Activated naive CD8-positive, alpha-beta T cell treated with anti-CD3 and anti-CD28 coated beads, Interleukin-2, amount 50 U/mL, for 24 hours (primary cell): ENCODE measurements at places on chromosomes 5 and 9.

DNA sequence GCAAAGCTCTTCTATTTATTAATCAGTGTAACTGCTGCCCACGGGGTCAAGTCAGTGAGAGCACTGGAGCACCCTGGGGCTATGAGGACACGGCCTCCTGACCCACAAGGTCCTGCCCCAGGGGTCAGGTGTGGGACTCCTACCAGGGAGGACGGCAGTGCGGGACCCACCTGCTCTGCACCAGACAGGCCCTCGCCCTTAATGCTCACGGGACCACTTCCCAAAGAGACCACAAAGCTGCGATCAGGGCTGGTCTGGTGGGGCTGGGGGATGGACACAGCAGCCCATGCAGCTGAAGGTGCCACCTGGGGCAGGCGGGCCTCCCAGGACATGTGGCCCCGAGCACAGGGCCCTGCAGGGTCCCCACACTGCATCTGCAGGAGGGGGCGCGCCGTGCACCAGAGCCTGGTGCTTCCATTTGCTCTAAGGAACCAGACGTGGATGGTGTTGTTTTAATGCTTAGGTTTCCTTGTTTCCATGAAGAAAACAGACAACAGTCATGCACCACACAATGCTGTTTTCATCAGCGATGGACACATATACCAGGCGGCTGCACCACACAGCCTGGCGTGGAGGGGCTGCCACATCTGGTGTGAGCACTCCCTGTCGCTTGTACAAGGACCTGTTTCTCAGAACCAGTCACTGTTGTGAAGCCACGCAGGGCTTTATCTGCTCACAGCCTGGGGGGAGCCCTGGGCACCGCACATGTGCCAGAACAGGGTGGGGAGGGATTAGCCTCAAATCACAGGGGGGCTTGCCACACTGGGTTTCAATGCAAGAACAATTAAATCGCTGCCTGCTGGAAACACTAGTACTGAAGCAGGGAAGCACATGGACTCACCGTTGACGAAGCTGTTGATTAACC, 22.6 kb downstream of the CLPTM1L start:
- DNase-seq = no peak

- DNase-seq = no peak
Measured at GRCh38 chr5:10577371-10578292, 13.8 kb downstream of the ANKRD33B start.

GRCh38 chr5:139282197-139282557, 11.4 kb upstream of the MATR3 start:
- DNase-seq = no peak

- DNase-seq = no peak
Measured at GRCh38 chr5:73183481-73183891, 10.5 kb downstream of the TMEM174 start.

DNA sequence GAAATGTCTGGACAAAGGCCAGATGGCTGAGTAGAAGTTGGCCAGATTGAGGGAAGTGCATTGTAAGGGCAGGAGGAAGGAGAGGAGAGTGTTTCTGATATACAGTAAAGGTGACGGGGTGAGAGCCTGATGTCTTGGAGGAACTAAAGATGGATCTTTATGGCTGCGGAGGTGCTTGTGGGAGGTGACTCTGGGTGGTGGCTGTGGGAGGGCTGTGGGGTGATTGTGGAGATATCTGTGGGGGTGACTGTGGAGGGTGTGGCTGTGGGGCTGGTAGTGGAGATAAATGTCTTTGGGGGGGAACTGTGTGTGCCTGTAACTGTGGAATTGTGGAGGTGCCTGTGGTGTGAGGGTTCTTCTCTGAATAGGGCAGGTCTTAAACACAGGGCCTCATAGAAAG, 121.4 kb downstream of the CMYA5 start:
- DNase-seq = no peak

- DNase-seq = no peak
Measured at GRCh38 chr5:157890836-157891597, 32.1 kb upstream of the CLINT1 start.

- no peak for DNase-seq
Measured at GRCh38 chr9:102499468-102499867, 495.7 kb upstream of the CYLC2 start.

DNA sequence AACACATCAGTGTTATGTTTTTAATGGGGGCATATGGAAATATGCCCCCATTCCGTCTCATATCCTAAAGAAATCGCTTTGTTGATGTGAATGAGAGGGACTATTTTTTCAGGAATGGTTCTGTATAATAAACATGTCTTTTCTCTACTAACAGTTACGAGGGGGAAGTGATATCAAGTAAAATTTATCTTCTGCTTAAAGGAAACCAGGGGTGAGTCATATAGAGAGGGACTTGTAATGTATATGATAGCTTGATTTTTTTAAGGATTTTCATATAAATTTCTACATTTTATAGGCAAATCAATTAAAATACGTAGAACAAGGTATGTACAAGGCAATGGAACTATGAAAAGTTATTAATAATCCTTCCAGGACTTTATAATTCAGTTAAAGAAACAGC, 207.1 kb downstream of the SEMA5A start:
- no peak for DNase-seq

DNA sequence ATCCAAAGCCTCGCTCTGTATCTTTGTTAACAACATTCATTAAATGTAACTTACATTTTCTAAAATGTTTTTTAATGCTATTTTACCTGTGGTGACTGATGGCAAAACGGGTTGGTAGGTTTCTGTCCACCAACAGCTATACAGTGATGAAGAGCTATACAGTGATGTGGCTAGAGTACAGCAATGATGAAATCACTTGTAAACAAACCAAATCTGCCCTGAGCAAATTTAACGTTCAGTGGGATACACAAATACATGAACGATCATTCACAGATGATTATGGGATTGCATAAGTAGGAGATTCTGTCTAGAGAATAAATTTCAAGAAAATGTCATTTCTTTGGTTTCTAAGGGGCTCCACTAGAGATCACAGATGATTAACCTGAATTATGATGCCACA, 132.7 kb downstream of the MPDZ start:
- no peak for DNase-seq

- no peak for DNase-seq
Measured at GRCh38 chr9:81086416-81086815, 602.9 kb downstream of the TLE1 start.

- DNase-seq = no peak
Measured at GRCh38 chr5:179165421-179166170, 105.4 kb downstream of the ZNF354C start.

DNA sequence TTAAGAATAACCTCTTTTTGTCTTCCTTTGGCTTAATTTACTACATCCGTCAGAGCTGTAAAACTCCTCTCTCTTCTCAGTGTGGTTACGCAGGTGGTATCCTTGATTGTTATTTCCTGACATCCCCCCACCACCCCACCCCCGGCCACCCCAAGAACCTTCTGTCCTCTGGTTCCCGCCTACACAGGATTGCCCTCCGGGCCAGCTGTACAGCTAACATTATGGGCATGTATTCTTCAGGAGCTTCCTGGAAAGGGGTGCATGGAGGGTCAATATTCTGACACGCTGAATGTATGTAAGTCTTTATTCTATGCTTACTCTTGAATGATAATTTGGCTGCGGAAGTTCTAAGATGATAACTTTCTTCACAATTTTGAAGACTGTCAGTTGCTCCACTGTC, 13.0 kb upstream of the ANP32B start:
- DNase-seq = no peak

DNA sequence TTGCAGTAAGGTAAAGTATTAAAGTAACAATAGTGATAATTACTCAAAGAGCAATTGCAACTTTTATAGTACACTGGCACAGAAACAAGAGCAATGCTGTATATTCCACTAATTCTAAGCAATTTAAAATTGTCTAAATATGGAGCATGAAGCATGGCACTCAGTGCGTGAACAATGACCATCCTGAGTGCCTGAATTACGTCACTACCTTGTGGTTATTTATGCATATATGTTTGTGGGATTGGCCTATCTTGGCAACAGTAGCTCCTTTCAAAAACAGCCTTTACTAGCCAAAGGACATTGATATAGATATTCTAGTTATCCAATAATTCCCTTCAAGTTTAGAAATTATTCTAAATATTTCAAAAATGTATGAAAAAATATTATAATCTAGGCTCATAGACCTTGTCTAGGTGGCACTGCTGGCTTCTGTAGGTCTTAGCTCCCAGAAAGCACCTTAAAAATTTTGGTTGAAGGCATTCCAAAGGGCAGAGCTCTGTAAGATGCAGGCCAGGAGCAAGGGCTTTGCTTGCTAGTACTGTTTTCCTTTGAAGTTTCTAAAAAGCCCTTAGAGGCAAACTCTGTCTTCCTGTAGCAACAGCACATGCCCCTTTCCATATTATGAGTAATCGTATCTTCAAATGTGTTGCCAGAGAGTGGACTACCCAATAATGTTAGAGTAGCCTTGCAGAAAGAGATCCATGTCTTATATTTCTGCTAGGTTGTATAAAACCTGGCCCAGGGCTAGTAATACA, 719.3 kb downstream of the NR2F1-AS1 start:
- no peak for DNase-seq

- DNase-seq = no peak
Measured at GRCh38 chr9:748861-749497, 92.5 kb upstream of the DMRT1 start.

DNA sequence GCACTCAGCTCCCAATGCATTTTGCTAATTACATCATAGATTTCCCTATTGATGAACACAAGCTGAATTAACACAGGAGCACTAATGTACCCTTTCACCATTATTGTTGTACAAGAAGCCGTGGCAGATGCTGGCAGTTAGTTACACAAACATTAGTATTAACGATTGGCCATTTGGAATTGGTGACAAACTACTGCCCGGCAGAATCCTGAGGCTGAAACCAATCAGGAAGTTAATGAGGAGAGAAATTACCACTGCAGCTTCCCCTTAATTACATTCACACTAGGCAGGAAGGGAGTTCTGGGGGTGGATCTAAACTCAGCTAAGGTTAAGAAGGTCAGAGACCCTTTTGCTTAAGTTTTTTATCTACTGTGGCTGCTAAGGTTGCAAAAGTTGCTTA, 9.6 kb upstream of the DMRT3 start:
- no peak for DNase-seq

DNA sequence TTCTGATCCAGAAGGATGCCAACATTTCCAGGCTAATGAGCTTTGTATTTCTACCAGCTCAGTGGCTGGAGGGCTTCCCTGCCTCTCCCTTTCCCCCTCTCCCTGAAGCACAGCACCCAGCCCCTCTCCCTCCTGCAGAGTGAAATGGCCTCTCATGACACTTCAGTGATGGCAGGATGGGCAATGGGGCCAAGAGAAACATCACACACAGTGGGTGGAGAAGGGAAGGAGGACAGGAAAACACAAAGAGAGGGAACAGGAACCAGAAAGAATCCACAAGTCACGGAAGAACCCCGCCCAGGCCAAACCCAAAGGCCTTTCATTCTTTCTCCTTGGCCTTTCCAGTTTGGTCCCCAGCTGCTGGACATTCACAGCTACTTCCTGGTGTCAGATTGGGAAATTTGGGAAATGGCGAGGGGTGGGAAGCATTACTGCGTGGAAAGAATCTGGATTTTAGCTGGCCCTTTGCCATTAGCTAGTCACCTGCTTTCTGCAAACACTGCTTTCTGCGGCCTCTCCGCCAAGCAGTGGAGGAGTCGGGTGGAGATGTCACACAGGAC, 82.6 kb downstream of the GLDC start:
- no peak for DNase-seq

DNA sequence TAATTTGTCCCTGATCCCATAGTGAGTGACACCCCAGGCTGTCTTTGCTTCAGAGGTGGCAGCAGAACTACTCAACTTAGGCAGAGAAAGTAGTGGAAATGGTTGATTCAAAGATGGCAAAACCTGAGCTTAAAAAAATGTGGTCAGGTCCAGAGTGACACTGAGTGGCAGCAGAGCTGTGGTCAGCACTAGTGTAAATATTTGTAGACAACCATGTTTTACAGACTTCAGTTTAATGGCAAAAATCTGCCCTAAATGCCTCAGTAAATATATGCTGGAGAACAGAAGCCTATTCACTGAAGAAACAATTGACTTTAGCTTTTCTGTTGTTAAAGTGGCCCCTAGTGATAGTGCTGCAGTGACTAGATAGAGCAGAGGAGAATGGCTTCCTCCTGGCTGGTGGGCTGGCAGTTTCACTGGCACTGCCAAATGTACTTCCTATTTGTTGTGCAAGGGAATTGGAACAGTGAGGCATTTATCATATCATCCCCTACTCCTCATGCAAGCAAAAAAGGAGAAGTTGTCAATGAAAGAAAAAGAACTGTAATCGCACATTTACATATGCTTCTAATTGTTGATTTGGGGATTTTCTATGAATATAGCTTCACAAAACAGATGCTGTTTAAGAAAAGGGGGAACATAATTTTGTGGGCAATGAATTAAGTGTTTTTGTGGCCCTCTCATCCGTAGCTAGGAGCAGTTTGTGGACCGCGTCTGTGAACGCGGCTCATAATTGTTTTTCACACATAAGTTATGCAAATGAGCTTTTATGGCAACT, 12.0 kb downstream of the PBX3 start:
- no peak for DNase-seq

GRCh38 chr5:160478163-160478562, 56.5 kb downstream of the PTTG1 start:
- DNase-seq = no peak

DNA sequence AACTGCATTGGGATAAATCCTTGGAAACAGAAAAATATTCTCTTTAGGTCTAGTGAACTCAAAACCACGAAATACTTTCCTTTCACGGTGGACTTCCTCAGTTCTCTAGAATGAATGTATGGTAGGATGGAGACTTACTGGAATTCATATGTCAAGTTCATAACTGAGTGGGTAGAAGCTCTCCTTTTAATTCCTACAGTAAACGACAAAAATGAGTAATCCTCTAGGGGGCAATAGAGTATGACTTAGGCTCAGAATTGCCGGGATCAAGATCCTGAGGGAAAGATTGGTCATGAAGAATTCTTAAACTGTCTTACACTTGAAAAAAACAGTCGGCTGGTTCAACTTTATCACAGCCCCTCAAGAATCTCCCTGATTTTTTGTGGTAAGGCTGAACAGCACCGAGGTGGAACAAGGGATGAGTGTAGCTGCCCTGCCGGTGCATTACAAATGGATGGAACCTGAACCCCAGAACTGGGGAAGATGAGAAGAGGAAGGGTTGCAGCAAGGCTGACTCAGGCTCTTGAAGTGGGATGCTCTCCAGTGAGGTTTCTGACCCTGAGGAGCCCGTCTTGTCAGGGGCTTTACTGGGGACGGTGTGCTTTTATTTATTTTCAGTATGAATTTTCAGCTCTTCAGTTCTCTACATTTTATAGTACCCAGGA, 14.0 kb upstream of the LOX start:
- no peak for DNase-seq

GRCh38 chr5:13278148-13278547, 666.3 kb downstream of the DNAH5 start:
- DNase-seq = no peak

- DNase-seq = no peak
Measured at GRCh38 chr5:39082995-39083394, 8.8 kb upstream of the RICTOR start.

GRCh38 chr5:14332038-14332631, 189.0 kb downstream of the TRIO start:
- no peak for DNase-seq
